ENCODE measurements at places on chromosomes 2 and 18. TPM values are rescaled to one million over a fixed set of nuclear protein-coding genes. Genes with fewer than 3 reads are reported as not detected.

KLHL41 gene
- total RNA-seq: 77.8 TPM

NT5C1B gene
- total RNA-seq: not detected

DNA sequence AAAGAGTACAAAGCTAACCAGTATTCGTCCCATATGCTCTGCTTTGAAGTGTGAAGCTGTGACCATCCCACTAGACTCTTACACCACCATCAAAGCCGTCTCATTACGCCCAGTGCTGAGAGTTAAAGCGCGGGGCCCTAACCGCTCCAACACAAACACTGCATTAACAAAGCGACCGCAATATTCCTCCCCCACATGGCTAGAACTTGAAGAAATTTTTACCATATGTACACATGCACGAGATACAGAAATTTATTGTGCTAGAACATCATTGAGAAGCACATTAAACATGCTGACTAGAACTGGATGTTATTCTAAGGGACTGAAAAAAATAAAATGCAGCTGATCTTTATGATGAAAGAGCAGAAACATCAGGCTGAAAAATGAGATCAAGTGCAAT lies 20.5 kb downstream of the FTCDNL1 start:
- H3K27me3 ChIP-seq: no peaks in the 10 kb centered on the region
- no peak overlapping the region for H3K27ac ChIP-seq
- DNase-seq: no peak
- no peak overlapping the region for H3K4me3 ChIP-seq

DNA sequence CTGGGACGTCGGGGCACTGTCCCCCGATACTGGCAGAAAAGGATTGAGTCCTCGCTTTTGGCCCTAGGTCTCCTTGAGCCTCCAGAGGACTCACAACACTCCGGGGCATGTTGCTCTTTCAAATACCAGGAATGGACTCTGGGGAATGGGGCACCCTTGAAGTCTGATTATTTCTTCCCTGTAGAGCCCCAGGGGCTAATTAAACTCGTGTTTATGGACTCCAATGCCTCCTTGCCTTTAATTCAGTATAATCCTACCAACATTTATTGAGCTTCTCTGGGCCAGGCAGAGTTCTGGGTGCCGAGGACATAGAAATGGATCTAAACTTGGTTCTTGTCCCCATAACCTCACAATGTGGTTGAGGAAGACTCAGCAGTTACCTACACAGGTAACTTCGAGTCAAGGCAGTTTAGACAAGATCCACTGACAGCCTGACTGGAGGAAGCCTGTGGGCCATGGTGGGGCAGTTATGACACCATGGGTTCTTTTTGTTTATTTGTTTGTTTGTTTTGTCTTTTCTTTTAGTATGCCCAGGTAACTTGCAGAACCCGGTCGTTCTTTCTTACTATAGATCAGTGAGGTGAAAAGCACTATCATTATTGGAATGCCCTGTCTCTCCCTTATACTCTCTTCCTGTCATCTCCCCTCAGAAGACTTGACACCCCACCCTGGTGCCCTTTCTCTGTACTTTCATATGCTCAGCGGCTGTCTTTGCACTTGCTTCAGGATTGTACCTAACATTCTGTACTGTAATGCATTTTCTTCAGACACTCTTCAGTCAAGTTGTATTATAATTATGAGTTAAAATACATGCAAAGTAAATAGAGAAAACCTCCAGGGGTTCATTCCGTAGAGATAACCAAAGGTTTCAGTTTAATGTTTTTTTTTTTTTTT lies 3.2 kb downstream of the CFLAR start:
- peaks cover 58% of the 10 kb centered on the region for H3K4me1 ChIP-seq
- no peak for DNase-seq
- peak overlapping the region; percentile 99 for H3K27ac ChIP-seq
- H3K36me3 ChIP-seq: peaks cover 11% of the 10 kb centered on the region
- H3K4me3 ChIP-seq: peak overlapping the region; percentile 87
- no peaks in the 10 kb centered on the region for H3K27me3 ChIP-seq

GRCh38 chr18:11871501-11871900 lies 20.3 kb downstream of the CHMP1B start:
- H3K27me3 ChIP-seq: peaks cover 3% of the 10 kb centered on the region
- H3K4me1 ChIP-seq: no peaks in the 10 kb centered on the region
- H3K27ac ChIP-seq: no peak overlapping the region
